ENCODE measurements at places on chromosomes 4 and X. TPM values are rescaled to one million over a fixed set of nuclear protein-coding genes. Genes with fewer than 3 reads are reported as not detected.

- no peak for DNase-seq
Observed at GRCh38 chr4:106264331-106264728, 51.7 kb downstream of the TBCK start.

MAGEA2B gene
- not detected for total RNA-seq

SHROOM4 gene
- total RNA-seq = 13.6 TPM

DNA sequence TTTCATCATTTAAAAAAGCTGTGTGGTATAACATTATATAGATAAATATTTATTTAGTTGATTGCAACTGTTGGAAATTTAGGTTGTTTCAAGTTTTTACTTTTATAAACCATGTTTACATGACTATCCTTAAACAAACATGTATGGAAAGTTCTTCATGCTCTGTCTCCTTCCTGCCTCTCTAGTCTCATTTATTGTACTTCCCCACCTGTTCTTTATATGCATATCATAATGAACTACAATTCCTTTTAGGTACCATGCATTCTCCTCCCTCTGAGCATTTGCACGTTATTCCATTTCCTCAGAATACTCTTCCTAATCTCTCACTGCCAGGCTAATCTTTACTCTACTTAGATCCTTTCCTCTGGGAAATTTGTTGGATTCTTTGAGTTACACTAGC lies 16.9 kb upstream of the ADH6 start:
- no peak for DNase-seq

DNA sequence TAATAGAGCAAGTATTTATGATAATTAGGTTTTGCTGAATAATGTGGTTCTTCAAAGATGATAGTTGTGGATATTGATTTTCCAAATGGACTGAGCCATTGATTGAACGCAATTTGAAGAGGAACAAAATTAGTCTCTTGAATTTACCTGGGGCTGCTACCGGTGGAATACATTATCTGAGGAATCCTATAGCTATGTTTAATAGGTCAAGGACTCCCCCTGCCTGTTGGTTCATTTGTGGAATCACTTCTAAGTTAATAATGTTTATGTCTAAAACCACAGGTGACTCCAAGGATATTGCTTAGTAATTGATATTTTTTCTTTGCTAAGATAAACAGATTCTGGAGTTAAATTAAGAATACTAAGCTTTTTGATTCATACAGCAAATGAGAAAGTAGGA lies 576.0 kb upstream of the PABPC4L start:
- no peak for DNase-seq

ZMAT1 gene
- 4.4 TPM for total RNA-seq

GRCh38 chr4:72568959-72569718 lies at the start of gene ADAMTS3:
Gene ADAMTS3, minus strand, starts transcription at chr4:72569221. Its CDS starts 459 bp downstream, at chr4:72568762.
- peak; percentile 65 for DNase-seq

DNA sequence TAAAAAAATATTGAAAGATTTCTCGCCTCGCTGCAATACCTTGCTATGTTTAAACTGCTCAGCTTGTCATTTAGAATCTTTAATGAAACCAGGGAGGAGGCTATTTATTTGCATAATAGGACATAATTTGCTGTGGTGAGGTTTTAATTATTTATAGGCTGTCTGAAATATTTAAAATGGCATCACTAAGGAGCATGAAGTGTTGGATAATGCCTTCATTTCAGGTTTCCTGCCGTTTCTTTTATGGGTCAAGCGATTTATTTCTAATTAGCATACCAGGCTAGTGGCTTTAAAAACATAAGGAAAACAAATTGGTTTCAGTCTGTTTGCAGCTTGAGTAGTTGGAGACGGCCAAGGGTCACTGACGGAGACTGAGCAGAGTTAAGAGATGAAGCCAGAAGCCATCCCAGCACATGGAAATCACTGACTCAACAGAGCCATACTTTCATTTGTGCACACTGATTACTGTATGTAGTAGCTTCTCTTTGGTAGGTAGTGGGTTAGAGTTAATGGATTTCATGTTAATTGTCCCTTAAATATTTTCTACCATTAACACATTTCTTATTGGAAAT lies 1962.4 kb upstream of the TENM3 start:
- DNase-seq = no peak

GAGE12F gene
- total RNA-seq = not detected

GRCh38 chr4:139901531-139902320 lies 236.1 kb downstream of the MGST2 start:
- DNase-seq = no peak

- no peak for DNase-seq
Observed at GRCh38 chr4:109174224-109174953, 128.1 kb downstream of the COL25A1 start.

NLRP2B gene
- total RNA-seq = not detected

DNA sequence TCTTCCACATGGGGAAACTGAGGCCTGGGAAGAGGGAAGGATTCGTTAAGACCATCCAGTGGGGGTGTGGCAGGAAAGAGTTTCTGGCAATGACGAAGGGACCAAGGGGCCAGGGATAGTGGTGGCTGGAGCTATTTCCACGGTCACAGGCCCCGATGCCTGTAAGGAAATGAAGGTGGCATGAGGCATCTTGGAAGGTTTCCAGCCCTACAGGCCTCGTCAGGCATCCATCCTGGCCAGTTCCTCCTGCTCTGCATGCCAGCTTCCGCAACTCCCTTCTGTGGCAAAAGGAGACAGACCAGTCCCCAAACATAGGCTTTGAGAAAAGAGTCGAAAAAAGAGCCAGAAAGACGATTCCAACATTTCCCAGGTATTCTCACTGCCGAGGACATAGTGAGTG lies 9.2 kb upstream of the C4orf50 start:
- DNase-seq = no peak

DNA sequence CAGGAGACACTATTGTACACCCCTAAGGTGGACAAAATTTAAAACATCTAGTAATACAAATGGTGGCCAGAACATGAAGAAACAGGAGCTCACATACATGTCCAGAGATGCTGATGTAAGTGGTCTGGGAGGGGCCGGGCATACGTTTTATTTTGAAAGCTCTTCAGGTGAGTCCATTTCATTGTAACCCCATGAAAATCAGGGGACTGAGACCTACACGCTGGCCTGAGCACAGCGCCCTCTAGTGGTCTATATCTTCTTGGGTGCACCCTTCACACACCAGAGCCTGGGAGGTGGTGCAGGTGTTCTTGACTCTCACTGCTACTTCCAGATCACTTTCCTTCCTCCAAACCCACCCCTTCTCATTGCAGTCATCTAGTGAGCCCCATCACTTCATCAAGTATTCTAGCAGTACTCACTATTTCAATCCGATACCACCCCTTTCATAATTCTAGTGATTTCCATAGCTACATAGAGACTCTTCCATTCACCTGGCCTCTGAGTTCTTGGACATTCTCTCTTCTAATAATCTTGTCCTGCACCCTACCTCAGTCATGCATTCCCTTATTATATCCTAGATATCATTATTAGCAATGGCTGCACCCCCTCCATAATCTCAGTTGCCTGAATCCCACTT lies 4.3 kb upstream of the TLR6 start:
- no peak for DNase-seq
